Activated T-helper 1 cell treated with anti-CD3 and anti-CD28 coated beads, Interleukin-12 subunit alpha, Interleukin-12 subunit beta, Interleukin-2, Interleukin-4 antibody, amounts not matched to agents 30 ng/mL and 10 ng/mL and 1 ng/mL, durations not matched to agents 14 hours and 24 hours and 36 hours (primary cell): ENCODE measurements at places on chromosomes 13 and 19.

GRCh38 chr13:108270442-108270841, 924 bp downstream of the TNFSF13B start:
- no peak for DNase-seq

- no peak for DNase-seq
These were observed 407.2 kb downstream of the GPC5 start for GRCh38 chr13:91805605-91806004.

GRCh38 chr19:24071078-24071477, 15.9 kb upstream of the ZNF254 start:
- DNase-seq = no peak

DNA sequence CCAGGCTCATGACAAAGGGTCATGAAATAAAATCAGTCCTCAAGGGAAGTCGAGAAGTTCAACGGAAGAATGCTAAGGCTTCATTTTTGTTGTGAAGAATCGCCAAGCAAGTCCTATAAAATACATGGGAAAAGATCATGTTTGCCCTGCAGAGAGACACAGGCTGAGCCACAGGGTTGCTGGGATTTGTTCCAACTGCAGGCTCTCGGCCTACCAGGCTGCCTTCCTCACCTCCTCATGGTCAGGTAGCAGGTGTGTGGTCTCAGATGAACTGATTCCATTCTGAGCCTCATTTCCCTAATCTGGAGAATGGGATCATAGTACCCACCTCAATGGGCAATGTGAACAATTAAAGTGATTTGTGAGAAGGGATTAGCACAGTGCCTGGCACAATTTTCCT, 114.9 kb upstream of the SPATA13 start:
- DNase-seq = no peak

GRCh38 chr19:7327802-7328201, 20.9 kb upstream of the ARHGEF18 start:
- no peak for DNase-seq

GRCh38 chr13:102729560-102730270, 34.9 kb upstream of the METTL21C start:
- no peak for DNase-seq

DNA sequence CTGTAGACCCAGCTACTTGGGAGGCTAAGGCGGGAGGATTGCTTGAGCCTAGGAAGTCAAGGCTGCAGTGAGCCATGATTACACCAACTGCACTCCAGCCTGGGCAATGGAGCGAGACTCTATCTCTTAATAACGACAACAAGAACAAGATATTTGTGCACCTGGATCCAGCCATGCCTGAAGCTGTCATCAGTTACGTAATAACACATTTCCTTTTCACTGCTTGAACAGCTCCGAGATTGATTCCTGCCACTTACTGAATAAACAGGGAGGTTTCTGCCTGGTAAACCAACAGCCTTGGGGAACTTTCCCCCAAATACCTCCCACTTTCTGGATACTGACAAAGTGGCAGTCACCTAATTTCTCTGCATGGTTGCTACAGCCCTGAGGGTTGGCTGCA, 5.4 kb downstream of the KANK2 start:
- DNase-seq = no peak
